ENCODE measurements at places on chromosomes 16 and 17.
A peak's percentile ranks its signal among the peaks of the same experiment; 100 is the strongest.

GRCh38 chr16:88066680-88067529 is 115.7 kb downstream of the BANP start:
- DNase-seq = no peak

- peak; percentile 13 for DNase-seq
Measured at GRCh38 chr16:31529108-31529936, 1.6 kb downstream of the AHSP start.

GRCh38 chr16:56848029-56848936 is 16.7 kb upstream of the SLC12A3 start:
- DNase-seq = no peak

DNA sequence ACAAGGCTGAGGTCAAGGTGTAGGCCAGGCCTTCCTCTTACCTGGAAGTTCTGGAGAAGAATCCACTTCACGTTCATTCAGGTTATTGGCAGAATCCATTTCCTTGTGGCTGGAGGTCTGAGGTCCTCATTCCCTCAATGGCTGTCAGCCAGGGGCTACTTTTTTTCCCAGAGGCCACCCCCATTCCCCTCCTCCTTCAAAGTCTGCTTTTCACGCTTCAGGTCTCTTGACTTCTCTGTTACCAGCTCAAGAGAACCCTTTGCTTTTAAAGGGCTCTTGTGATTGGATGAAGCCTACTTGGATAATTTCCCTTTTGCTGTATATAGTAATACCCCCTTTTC is 55.1 kb upstream of the LGALS9 start:
- no peak for DNase-seq

DNA sequence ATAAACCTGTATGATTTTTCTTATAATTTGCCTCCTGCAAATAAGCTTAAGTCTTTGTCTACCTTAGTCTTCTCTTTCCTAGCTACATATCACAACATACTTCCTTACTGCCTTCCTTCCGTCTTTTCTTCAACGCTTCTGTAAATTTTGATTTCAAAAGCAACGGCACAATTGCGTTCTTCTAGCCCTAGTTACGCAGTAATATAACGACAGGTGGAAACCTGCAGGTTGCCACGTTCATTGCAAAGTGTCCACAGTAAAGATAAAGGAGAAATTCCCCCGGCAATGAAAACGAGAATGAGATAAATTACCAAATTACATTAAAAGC is 546 bp upstream of the PSMD7 start:
- DNase-seq = no peak

GRCh38 chr17:17236295-17237025 is 508 bp downstream of the FLCN start:
- DNase-seq = no peak

DNA sequence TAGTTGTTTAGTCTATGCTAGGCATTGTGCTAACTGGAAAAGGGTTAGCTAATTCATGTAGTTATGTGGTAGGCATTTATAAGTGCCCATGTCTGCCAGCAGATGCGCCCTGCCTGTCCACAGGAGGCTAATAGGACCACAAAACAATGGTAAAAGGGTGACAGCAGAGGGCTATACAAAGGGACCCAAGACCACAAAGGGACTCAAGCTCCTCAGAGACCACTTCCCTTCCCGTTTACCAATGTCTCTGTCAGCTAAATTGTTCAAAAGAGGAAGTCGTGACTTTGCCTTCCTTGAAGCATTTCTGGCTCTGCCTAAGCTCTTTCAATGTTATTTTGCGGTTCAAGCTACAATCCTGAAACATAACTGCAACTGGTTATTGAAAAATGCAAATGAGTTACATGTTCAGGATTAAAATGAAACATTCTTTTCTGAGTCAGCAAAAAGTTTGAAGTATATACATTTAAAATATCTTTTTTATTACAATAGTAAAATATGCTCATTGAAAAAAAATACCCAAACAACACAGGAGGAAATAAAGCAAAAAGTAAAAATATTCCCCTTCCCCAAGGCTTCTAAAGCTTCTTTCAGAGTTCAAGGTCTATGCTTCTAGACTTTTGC is 149.2 kb downstream of the MAF start:
- no peak for DNase-seq

DNA sequence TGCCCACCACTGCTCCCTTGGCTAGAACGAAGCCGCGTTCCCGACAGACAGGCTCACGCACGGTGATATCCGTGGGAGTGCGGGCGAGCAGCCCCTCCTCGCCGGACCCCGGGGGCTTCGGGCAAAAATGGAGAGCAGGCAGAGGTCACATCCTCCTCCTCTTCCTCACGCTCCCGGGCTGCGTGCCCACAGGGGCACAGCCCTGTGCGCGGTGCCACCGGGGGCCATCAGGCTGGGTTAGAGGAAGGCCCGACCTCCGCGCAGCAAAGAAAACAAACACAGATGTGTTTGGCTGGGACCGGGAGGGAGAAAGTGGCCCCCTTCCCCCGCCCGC is 519 bp upstream of the NTN1 start:
- no peak for DNase-seq

GRCh38 chr17:31493656-31494155 is 102.2 kb downstream of the RAB11FIP4 start:
- DNase-seq = no peak

DNA sequence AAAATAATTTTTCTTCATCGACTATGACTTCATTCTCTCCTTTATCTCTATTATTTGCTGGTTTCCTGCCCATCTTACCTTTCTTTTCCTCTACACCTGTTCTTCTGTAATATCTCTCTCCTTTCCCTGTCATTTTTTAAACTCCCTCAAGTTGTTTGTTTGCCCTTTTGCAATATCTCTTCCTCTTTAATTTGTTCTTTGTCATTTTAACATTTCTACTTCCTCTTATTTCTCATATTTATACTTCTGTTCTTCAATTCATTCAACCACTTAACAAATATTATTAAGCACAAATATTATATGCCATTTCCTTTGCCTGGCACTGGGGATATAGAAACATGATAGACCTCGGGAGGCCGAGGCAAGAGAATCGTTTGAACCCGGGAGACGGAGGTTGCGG is 22.6 kb downstream of the MAP3K3 start:
- no peak for DNase-seq

- DNase-seq = no peak
Measured at GRCh38 chr17:18315562-18315922, 449 bp downstream of the SMCR8 start.

- DNase-seq = no peak
Measured at GRCh38 chr17:82458885-82459424, 414 bp downstream of the NARF start.

DNA sequence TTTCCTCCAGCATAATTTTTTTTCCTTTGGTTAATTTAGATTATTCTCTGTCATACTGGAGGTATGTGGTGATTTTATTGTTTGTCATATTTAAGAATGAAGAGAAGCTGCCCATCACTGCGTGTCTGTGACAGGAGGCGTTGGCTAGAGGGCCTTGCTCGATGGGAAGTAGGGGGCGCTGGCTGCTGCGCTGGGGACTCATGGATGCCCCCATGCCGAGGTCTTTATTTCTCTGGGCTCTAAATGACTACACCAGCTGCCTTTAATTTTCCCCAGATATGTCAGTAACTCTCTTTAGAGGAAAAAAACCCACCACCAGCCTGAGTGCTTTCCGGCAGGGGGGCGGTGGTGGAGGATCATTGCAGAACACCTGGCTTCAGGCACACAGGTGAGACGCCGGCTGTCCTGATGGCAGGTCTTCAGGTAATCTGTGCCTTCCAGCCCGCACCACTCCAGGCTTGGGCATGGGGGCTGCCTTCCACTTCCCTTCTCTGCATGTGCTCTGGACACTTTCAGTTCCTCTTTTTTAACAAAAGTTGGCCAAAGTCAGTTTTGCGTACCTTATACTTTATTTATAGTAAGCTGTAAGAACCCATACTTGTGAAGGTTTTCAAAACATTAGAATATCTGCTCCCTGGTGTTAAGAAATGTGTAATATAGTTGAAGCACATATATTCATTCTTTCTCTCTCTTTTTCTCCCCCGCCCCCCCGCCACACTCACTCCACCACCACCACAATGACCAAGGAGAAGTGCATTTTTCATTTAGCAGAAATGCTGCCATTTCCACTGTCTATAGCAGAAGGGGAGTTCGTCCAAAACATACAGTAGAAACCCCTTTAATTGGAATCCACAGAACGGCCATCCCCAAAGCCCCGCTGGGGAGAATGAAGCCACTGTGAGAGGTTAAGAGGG is 192.7 kb downstream of the RPTOR start:
- no peak for DNase-seq

DNA sequence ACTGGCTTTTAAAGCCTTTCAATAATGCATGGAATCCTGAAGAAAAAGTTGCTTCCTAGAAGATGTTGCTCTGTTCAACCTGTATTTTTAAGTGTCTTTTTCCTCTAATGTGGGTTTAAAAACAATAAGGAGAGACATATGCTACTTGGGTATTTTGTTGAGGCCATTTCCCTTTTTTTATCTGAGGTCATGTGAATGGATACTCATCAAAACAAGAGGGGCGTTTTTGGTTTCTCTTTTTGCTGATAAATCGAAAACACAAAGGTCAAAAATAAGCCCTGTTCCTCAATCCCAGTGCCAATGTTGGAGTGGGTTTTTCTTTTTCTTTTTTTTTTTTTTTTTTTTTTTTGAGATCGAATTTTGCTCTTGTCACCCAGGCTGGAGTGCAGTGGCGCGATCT is 468.0 kb upstream of the RBFOX1 start:
- DNase-seq = no peak

DNA sequence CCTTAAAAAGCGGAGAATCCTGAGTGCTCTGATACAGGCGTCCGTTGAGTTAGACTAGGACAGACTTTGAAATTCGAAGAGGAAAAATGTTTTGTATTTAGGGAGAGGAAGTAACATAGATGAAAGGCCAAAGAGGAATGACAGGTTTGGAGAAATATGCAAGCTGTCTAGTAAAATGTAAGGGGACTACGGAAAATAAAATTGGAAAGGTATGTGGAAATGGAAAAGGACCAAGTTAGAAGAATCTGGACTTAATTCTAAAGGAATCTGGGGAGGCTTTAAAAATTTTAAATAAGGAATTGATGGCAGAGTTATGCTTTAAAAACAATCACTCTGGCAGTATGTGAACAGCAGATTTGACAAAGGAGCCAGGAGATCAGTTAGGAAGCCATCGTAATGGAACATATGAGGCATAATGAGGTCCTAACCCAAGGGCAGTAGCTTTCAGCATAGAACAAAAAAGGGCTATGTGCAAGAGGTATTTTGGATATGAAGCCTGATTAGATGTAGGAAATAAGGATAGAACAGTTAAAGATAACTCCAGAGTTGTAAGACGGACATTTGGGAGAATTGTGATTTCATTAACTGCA is 38.3 kb downstream of the CYB561 start:
- no peak for DNase-seq

DNA sequence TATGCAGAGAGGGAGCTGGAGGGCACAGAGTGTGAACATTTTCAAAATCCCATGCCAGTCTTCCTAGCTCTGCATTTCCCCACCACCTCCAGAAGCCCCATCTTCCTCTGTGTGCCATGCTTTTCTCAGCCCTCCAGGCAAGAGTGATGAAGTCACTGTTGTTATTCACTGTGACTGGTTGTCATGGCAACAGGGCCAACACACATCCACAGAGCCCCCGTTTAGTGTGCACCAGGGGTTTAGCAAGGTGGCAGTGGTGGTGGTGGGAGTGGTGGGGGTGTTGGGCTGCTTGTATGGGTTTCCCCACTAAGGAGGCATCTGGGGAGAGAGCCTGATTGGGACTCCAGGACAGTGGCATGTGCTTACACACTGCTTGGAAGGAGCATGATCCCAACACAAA is 309.9 kb upstream of the ASIC2 start:
- no peak for DNase-seq

DNA sequence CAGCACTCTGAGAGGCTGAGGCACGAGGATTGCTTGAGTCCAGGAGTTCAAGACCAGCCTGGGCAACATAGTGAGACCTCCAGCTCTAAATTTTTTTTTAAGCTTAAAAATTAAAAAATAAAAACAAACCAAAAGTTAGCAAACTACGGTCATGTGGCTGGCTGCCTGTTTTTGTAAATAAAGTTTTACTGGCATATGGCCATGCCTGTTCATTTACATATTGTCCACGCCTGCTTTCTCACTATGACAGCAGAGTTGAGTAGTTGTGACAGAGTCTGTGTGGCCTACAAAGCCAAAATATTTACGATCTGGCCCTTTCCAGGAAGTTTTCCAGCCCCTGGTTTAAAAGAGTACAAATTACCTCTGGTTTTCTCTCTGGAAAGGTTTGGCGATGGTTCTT is 3.3 kb downstream of the SLX4 start:
- no peak for DNase-seq

DNA sequence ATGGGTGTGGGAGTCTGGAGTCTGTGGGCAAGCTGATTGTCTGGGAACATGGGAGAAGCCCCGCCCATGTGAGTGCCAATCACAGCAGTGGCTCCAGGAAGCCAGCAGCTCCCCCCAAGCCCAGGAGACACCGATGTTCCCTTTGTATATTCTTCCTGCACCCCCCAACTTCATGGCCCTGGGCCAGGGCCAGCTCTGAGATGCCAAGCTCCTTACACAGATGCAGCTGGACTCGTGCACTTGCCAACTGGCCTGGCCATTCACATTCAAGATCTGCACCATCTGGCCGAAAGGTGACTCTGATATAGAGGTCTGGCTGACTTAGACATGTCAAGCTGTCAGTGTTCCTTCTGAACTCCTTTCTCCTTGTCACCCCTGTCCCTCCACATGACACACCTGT is 50.5 kb downstream of the CACNG5 start:
- no peak for DNase-seq

GRCh38 chr17:74803971-74804370 is 27.8 kb upstream of the NAT9 start:
- DNase-seq = no peak

GRCh38 chr16:19210280-19210924 is 42.4 kb downstream of the SYT17 start:
- DNase-seq = no peak

GRCh38 chr17:4806777-4807604 is at the start of gene PLD2:
TSS of gene PLD2 (plus strand) at chr17:4807152. CDS start at chr17:4807773, 621 bp downstream.
- DNase-seq = peak; percentile 88

DNA sequence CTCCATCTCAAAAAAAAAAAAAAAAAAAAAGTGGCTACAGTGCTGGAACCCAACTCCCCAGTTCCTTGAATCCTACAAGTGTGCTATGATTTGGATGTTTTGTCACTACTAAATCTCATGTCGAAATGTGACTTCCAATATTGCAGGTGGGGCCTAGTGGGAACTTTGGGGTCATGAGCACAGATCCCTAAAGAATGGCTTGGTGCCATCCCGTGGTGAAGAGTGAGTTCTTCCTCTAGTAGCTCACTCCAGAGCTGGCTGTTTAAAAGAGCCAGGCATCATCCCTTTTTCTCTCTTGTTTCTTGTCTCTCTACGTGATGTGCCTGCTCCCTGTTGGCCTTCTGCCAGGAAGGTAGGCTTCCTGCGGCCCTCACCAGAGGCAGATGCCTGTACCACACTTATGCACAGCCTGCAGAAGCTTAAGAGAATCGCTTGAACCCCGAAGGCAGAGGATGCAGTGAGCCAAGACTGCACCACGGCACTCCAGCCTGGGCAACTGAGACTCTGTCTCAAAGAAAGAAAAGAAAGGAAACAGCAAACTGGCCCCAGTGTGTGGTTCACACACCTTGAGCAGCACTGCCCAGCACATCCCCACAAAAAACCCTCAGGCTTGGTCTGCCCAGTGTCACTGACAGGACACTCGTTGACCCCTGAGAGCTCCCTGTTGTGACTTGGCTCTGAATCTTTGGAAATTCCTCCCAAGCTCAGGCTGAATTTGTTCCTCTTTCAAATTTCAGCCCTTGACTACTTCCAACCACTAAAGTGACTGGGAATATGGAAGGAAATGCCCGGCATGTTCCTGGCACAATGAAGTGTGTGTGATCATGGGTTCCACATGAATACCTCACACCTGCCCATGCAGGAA is 3.1 kb downstream of the MT1E start:
- DNase-seq = no peak

Data from stimulated activated CD4-positive, alpha-beta T cell treated with anti-CD3 and anti-CD28 coated beads, Interleukin-4, amount 100 ng/mL, for 1 hour (primary cell).